ENCODE measurements at places on chromosomes 7 and 10.

GRCh38 chr7:159017741-159018140, 126.9 kb downstream of the VIPR2 start:
- DNase-seq = no peak

- no peak for DNase-seq
Observed at GRCh38 chr7:92292981-92293380, 47.2 kb downstream of the ANKIB1 start.

DNA sequence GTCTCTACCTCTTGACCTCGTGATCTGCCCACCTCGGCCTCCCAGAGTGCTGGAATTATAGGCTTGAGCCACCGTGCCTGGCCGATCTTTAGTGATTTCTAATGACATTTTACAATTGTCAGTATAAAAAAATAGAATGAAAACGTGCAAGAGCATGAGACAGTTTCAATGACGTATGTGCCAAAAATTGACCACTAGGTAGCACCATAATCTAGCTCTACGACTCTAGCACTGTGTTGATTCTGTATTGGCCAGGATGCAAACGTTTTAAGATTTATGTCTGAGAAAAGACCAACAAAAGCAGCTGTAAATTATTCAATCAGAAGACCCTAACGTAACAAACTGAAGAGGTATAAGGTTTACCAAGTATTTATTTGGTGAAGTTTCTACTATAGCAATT, 25.4 kb upstream of the EXOC6 start:
- DNase-seq = no peak

- DNase-seq = no peak
Observed at GRCh38 chr7:105101864-105102263, 87.9 kb downstream of the KMT2E start.

GRCh38 chr7:114916261-114916892, 5.5 kb upstream of the MDFIC start:
- peak; percentile 72 for DNase-seq

DNA sequence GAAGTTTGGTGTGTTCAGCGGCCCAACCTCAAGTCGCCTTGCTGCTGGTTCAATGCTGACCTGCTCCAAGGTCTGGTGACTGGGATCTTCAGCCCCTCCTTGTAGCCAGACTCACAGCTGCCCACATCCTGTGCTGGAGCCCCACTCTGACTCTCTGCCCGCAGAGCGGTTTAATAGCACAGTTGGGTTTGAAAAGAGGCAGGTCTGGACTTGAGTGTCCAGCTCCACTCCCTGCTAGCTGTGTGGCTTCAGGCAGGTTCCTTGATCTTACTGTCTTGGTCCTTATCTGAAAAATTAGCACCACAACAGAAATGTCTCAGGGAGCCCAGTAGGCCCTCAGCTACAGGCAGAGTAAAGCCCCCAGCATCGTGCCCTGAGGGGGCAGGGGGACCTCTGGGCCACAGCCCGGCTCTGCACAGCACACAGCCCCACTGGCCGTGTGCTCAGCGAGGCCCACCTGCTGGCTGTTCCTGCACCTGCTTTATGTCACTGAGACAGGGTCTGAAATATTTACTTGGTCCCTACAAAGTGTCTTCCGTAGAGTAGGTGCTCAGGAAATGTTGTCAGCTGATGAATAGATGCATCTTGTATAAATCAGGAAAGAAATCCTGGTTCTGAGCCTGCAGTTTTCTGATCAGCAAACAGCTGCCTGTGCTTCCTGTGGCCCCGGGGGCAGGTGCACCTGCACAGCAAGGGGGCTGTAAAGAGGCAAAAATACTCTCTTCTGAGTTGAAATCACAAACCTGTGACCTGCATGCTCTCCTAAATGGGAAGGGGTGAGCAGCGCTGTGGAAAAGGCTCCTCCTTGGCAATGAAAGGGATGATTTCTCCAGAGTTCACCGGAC, 155.5 kb downstream of the SVIL start:
- no peak for DNase-seq

- DNase-seq = no peak
Observed at GRCh38 chr7:39847227-39847626, 102.8 kb upstream of the CDK13 start.

- DNase-seq = no peak
Observed at GRCh38 chr10:58438340-58438871, 53.2 kb downstream of the TFAM start.

GRCh38 chr7:139773371-139773770, 4.4 kb downstream of the HIPK2 start:
- peak; percentile 78 for DNase-seq

DNA sequence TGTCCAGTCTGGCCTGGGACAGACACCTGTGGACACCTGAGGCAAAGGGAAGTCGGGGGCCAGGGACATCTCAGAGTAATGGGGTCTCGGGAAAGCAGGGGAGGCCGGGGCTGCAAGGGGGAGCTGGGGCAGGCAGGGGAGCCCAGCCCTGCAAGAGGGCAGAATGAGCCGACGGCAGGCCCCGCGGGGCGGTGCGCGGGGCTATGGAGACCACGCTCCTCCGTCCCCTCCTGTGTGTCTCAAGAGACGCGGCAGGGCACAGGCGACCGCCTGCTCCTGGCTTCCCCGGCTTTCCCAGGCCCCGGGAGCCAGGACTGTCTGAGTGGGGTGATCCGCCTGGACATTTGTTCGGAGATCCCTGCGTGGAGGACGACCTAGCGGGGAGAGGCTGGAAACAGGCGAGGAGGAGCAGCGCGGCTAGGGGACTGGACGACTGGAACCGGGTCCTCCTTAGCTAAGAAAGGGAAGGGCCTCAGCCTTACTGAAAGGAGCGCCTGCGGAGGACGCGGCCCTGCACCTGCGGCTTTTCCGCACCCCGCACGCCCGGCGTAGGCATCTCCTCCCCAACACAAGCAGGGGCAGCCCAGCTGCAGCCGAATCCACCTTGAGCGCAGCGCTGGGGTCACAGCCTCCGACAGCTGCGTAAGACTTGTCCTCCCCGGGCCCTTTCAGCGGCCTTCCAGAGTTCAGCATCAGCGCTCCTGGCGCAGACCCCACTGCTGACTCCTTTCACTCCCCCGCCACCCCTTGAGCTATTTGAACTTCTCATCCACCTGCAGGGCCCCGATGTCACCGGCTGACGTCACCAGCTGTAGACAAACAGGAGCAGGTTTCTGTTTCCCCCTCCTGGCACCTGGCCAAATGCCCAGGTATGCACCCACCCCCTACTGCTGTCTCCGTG, 176.4 kb downstream of the ZNF248 start:
- no peak for DNase-seq

- no peak for DNase-seq
Observed at GRCh38 chr10:123742751-123743440, 76.7 kb downstream of the GPR26 start.

Measured in activated CD4-positive, alpha-beta T cell treated with anti-CD3 and anti-CD28 coated beads, Interleukin-2, amount 10 ng/mL, durations not matched to agents 24 days and 14 days (primary cell).